ENCODE measurements at places on chromosomes 12 and 14.

DNA sequence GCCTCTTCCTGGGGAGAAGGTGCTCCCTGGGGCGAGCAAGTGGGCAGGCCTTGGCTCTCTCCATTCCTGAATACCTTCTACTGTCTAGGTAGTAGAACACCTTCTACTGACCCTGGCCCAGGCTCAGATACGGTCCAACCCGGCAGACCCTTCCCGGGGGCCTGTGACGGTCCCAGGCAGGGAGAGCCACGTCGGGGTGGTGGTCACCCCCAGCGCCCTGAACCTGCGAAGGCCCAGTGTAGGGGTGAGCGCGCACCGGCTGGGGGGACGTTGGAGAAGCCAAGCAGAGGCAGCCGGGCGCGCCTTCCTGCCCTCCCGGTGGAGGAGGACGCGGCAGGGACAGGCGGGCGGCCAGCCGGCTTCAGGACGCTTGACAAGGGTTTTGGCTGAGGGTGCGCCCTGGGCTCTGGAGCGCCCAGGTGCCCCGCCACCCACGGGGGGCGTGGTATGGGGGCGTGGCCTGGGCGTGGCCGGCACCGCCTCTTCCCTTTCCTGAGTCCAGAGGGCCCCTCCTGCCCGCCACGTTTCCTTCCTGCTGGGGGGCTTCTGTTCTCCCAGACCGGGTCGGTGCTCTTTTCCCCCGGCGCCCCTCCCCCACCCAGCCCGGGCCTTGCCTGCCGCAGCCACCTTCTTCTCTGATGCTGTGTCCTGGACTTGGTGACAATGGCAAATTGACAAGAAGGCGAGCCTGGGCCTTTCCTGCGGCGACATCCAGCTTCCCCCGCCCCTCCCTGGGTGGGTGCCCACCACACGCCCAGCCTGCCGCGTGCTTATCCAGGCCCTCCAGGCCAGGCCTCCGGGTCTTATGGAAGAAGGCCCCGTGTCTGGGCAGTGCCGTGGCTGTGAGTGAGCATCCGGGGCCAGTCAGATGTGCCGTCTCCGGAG, 24.5 kb upstream of the PPP1R13B start:
- no peak for DNase-seq

GRCh38 chr12:85484387-85484786, 204.4 kb downstream of the ALX1 start:
- DNase-seq = no peak

GRCh38 chr14:42299692-42300091, 693.0 kb downstream of the LRFN5 start:
- no peak for DNase-seq

DNA sequence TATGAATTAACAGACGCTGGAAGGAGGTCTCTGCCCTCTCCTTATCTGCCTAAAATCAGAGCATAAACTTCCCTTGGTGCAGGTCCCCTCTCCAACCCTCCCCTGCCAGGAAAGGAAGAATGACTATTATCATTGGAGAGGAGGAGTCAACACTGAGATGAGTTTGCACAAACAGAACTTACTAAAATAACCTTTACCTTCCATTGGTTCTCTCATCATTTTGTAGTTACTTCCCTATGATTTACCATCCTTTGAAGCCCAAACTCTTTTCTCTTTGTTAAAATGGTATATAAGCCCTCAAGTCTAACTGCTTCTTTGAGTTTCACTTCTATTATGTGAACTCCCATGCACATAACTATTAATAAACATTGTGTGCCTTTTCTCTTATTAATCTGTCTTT, 64.2 kb upstream of the EEA1 start:
- no peak for DNase-seq

- DNase-seq = no peak
These were observed 43.5 kb downstream of the COX16 start for GRCh38 chr14:70315942-70316341.

DNA sequence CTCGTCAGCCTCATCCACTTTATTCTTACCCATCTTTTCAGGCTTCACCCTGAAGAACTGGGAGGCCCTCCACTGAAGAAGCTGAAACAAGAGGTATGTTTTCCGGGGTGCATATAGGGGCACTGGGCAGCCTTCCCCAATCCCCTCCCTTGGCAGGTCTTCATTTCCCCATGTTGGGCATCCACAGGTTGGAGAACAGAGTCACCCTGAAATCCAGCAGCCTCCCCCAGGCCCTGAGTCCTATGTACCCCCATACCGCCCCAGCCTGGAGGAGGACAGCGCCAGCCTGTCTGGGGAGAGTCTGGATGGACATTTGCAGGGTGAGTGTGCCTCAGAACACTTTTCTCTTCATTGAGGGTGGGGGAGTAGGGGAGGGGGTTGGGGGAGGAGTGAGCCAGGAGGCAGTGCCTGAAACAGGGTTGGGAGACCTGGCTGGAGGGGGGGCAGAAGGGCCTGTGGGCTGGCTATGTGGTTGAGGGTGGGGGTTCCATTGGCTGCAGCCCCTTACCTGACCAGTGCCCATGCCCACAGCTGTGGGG, 4.0 kb downstream of the NAB2 start:
- DNase-seq = no peak

DNA sequence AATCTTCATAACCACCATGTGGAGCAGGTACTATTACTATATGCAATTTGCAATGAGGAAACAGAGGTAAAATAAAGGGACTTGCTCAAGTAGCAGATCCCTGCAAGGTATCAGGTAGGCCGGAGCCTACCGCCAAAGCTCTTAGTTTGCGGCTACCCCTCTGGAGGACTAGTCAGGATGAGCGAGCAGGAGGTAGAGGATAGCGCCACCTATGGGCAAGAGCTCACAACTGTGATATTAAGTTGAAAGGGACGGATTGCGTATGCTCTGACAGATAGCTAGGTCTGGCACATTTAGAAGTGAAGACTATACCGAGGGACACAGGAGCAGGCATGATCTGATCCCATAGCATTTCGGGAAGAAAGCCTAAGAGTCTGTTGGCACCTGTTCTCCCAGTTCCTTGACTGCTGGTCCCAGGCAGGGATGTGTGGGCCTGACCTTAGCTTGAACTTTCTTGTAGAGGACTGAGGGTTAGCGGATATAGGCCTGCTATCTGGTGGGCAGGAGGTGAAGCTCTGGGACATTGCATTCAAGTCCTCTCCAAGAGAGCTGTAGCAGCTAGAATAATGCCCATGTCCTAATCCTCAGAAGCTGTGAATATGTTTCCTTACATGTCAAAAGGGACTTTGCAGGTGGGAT, 48.0 kb downstream of the SLC17A8 start:
- DNase-seq = peak; percentile 17

DNA sequence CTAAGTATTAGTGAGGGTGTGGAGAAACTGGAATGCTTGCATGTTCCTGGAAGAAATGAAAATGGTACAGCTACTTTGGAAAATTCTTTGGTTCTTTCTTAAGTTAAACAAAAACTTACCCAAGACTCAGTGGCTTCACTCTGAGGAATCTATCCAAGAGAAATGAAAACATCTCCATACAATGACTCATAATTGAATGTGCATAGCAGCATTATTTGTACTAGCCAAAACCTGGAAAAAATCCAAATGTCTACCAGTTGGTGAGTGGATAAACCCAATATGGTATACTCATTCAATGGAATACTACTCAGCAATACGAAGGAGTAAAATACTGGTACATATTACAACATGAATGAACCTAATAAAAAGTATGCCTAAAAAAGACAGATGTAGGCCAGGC, 18.0 kb upstream of the CRACR2A start:
- DNase-seq = no peak

DNA sequence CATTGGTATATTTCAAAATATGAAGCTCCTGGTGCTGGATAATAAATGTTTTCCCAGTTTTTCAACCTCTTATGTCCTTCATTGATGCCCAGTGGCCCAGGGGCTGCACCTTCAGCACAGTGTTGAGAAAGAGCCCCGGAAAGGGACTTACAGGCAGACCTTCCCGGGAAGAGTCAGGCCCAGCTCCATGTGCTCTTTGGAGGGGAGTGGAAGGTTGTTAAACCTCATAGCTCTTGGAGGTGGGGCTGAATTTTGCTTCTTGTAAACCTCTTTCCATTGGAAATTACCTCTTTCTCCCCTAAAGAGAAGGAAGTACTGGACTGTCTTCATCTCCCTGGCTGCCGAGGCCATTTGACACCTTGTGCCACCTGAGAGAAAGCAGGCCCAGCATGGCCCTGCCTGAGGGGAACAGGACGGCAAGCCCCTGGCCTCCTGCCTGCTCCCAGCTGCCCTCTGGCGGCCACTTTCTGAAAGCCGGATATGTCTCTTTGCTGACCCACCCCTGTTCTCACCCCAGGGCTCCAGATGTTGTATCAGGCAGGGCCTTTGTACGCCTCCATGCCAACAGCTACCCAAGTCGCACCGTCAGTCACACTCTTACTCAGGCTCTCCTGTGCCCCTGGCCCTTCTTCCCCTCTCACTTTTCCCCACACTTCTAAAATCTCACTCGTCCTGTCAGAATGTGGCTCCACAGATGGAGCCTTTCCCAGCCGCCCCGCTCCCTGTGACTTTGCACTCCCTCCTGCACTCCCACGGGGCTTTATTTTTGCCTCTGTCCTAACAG, 43.0 kb downstream of the EVL start:
- DNase-seq = peak; percentile 74

- no peak for DNase-seq
These were observed 19.7 kb downstream of the BTBD6 start for GRCh38 chr14:105267820-105268548.

DNA sequence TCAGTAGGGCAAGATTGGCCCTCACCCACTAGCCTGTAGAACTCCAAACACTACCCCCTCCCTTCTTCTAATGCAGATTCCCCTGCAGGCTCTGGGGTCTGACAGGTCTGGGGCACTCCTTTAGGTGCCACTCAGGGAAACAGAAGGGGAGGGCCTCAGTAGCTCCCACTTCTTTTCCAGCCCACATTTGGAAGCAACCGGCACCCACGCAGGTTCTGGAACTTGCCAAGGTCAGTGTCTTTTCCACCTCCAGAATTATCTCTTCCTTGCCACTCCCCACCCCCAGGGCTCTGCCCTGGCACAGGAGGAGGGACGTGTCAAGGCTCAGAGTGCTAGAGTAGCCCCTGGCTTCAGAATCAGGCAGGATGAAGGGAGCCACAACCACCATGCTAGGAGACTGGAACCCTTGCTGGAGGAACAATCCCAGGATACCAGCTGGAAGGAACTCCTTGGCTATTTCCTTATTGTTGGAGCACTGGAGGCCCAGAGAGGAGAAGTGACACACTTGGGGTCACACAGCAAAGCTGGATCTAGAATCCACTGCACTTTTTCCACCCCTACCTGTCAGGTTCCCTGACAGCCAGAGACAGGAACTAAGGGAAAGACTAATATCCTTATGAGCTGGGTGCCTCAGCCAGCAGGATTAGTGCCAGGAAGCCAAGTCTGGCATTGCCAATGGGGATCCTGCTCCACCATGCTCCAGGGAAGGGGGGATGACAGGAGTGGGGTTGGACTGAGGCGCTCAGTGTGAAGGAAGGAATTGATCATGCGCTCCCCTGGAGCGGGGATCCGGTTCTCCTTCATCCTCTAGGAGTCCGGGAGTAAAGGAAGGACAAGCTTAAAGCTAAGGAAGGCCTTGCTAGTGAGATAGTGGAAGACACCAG, 1.8 kb upstream of the FIGNL2 start:
- no peak for DNase-seq

DNA sequence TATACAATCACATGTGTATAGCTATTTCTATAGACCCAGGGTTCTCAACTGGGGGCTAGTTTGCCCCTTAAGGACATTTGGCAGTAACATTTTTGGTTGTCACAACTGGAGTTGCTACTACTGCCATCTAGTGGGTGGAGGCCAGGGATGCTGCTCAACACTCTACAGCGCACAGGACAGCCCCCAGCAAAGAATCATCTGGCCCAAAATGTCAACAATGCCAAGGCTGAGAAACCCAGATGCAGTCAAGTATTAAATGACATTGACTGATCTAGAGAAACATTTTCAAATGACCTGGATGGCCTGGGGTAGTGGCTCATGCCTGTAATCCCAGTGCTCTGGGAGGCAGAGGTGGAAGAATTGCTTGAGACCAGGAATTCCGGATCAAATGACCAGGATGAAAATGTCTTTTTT, 5.8 kb downstream of the WSB2 start:
- DNase-seq = no peak

GRCh38 chr14:29089849-29090248, 323.3 kb downstream of the FOXG1 start:
- DNase-seq = no peak

DNA sequence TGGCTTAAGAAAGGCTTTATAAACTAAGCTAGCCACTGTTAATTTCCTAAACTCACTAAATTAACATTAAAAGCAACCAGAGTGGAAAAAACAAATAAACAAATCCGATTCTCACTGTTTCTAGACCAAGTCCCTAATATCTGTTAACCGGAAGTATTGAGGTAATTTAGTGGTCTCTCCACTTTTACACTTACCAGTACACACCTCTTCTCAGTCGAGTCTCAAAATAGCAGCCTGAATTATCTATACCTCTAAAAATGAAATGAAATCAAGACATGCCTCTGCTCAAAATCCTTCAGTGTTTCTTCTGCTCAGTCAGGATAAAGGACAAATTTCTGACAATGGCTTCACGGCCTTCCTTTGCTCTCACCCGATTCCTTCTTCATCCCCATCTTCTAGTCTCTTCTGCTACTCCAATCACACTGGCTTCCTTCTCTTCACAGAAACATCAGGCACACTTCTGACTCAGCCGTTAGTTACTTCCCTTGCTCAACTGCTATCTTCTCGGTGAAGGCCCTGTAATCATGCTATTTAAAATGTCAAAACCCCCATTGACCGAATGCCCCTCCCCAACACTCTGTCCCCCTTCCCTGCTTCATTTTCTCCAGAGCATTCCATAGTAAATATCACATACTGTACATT, 161.3 kb downstream of the KITLG start:
- DNase-seq = no peak

DNA sequence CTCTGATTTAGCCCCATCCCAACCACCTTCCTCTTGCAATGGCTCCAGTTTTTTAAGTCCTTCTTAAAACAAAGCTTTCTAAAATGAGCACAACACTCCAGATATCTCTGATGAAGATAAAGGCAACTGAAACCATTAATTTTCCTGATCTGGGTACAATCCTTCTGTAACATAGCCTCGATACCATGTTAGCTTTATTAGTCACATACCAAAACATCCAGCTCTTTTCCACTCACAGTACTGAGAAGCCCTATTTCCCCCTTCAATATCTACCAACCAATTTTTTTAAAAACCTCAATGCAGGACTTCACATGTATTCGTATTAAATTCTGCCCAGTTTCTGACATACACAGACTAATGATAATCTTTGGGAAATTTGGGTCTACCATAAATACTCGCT, 105.9 kb downstream of the MED13L start:
- DNase-seq = no peak

- no peak for DNase-seq
These were observed 53.6 kb downstream of the GOLGA5 start for GRCh38 chr14:92847749-92848148.

Data from muscle of arm (tissue), 14 donors.